ENCODE measurements at places on chromosomes 7 and 10.

- no peak for DNase-seq
Observed at GRCh38 chr10:8238986-8239385, 184.5 kb downstream of the GATA3 start.

DNA sequence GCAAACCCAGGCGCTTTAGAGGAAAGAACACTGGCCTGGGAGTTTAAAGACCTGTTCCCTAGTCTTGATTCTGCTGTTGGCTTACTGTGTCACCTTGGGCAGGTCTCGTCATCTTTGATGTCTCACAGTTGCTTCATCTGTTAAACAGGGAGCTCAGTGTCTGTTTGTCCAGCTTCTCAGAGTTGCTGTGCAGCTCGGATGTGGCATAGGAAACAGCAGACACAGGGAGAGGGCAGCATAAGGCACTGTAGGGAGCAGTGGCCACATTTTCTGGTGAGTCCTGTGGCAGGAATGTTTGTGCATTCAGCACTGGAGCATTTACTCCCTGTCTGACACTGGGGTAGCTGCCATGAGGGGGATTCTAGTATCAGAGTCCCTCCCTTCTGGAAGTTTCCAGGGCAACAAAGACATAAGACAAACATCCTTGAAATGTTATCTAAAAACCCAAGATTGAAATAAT is 2.0 kb downstream of the REPIN1 start:
- no peak for DNase-seq

DNA sequence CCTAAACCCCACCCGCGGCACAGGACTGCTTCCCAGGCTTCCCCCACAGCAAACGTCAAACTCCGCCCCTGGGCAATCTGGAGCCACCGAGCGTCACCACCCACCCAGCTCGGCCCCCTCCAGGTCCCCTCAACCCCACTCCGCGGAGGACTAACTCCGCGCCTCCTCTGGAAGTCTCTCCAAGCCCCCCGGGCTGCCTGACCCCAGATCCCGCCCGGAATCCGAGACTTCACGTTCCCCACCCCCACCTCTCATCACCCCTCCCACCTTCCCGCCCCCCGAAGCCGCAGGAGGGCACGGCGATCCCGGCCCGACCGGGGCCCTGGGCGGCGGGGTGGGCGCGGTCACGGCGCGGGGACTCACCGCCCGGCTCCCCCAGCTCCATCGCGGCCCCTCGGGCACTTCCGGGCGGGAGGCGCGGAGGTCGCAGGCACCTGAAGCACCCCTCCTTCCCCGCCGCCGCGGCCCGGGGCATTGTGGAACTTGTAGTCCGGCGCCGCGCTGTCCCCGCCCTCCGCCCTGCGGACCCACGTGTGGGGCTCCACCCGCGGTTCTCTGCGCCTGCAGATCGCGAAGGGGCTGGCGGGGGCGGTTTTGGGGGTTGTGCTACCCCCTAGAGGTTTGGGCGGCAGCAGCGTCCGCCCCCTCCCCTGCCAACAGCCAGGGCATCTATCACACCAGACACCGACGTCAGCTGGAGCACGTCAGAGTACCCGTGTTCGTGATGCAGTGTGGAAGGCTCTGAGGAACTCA is at the start of gene TMUB1:
TMUB1 (minus strand) TSS at position 423 of the 753 bp plus-strand sequence. CDS start 930 bp downstream, outside the sequence.
- DNase-seq = peak; percentile 90

GRCh38 chr7:19015098-19015497 is 102.3 kb downstream of the TWIST1 start:
- no peak for DNase-seq

- DNase-seq = no peak
Observed at GRCh38 chr7:2024567-2024918, 208.2 kb downstream of the MAD1L1 start.

DNA sequence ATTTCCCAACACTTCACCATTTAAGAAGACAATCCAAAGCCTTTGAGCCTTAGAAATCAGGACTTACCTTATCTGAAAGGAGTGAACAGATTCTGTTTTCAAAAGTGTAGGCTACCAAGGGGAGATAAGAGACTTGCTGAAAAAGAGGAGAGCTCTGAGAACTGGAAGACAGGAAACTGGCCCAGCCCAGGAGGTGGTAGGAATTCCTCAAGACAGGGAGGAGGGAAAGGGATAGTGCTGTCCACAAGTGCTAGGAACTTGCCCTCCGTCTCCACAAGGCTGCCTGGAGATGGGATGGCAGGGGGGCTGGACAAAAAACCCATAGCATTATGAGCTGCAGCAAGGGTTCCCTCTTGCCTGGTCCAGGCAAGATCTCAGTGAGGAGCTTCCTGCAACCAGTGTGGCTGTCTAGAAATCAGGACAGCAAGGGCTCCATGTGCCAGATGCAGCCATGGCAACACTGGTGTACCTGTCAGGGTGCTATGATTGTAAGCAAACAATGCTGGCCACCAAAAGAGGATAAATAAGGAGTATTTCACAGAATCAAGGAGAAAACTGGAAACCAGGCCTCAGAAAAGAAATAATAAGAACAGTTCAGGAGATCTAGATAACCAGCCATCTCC is 22.7 kb upstream of the FRMD4A start:
- no peak for DNase-seq

GRCh38 chr7:21903020-21903786 is 42.5 kb downstream of the CDCA7L start:
- no peak for DNase-seq

- no peak for DNase-seq
Observed at GRCh38 chr10:114045136-114046086, 1.7 kb downstream of the ADRB1 start.

- no peak for DNase-seq
Observed at GRCh38 chr10:23081891-23082290, 13.5 kb upstream of the MSRB2 start.

DNA sequence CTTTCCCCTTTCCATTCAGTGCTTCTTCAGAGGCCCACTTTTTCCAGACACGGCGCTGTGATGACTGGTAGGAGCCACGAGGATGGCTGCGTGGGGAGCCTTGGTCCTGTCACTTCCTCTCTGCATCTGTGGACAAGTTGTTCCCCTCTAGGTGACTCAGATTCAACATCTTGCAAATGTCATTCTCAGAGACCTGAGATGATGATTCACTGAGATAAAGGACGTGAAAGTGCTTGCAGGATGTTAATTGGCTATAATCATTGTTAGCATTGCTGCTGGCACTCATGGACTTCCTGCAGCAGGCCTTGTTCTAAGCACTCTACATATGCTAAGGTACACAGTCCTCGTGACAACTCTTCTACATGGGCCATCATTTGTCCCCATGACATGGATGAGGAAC is 489.8 kb upstream of the ZMIZ1 start:
- DNase-seq = peak; percentile 47

DNA sequence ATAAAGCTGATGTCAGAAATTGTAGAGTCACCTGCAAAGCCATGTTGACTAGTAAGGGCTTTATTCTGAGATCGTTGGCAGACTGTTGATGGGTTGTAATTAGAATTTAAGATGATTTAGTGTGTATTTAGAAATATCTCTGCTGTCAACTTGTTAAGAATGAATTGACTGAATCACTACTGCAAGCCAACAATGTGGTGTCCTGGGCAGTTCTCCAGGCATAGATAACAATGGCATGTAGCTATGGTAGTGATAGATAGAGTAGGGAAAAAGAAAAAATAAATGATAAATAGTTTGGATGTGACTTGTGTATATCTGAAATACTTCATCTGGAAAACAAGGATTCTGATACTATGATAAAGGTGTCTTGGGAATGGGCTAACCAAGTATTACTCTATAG is 640.2 kb downstream of the ARL4A start:
- DNase-seq = no peak

GRCh38 chr10:846126-846685 is 85.3 kb downstream of the LARP4B start:
- no peak for DNase-seq

DNA sequence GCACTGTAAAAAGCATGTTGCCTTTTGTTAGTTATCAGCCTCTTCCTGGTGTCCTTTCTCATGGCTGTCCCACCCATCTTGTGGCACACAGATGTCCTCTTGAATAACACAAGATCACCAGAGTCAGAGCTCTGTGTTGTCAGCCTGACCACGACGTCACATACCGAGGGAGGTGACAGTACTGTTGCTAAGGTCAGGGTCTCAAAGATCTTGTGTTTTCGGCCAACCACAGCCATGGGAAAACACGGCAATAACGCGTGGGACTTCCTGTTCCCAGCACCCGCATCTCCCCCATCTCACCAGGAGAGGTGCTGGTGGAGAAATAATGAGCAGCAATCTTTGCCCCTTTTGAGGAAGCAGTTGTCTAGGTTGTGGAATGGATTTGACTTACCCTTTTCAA is 40.4 kb downstream of the NPVF start:
- no peak for DNase-seq

GRCh38 chr10:132064082-132064755 is 1.5 kb upstream of the JAKMIP3 start:
- DNase-seq = no peak

DNA sequence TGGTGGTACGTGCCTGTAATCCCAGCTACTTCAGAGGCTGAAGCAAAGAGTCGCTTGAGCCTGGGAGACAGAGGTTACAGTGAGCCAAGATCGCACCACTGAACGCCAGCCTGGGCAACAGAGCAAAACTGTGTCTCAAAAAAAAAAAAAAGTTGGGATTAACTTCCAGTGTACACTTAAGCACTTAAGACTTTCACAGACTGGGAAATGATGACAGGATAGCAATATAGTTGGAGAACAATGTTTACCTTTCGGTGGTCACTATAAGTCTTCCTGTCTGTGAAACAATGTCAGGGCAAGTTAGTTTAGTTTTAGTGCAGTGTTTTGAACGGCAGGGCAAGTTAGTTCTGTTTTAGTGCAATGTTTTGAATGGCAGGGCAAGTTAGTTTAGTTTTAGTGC is 130.2 kb downstream of the TPST1 start:
- no peak for DNase-seq

- DNase-seq = no peak
Observed at GRCh38 chr10:97078261-97078937, 107.4 kb downstream of the SLIT1 start.

DNA sequence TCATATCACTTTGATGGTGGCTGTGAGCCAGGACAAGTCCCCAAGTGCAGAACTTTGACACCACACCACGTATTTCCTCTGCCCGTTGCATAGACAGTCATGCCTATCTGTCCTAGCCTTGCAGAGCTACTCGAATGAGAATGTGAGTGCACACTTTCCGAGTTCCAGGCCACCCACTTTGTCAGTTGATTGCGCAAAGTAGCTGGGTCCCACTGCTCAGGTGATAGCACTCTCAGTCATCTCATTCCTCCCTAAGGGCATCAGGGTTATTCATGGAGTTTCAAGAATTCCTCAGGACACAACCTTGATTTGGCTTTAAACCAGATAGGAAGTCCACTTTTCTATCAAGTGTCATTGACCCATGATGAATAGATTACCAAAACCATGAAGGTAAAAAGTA is 19.3 kb downstream of the LSM5 start:
- no peak for DNase-seq

DNA sequence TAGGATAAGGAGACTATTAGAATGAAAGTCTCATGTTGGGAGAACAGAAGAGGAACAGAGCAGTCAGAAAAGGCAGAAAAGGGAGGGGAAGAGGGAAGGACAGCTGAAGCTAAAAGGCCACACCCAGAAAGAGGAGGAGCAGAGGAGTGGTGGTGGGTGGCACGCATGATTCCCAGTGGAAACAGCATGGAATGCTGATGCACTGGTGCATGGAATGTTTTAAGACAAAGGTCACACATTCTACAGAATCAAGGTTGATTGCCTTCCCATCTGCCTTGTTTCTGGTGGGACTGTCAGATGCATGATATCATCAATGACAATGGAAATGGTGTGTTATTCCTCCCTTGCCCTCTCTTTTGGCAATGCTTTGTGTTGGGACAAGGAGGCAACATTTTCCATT is 285.4 kb upstream of the MKI67 start:
- DNase-seq = no peak

GRCh38 chr10:52807803-52808202 is 35.2 kb upstream of the MBL2 start:
- DNase-seq = no peak

DNA sequence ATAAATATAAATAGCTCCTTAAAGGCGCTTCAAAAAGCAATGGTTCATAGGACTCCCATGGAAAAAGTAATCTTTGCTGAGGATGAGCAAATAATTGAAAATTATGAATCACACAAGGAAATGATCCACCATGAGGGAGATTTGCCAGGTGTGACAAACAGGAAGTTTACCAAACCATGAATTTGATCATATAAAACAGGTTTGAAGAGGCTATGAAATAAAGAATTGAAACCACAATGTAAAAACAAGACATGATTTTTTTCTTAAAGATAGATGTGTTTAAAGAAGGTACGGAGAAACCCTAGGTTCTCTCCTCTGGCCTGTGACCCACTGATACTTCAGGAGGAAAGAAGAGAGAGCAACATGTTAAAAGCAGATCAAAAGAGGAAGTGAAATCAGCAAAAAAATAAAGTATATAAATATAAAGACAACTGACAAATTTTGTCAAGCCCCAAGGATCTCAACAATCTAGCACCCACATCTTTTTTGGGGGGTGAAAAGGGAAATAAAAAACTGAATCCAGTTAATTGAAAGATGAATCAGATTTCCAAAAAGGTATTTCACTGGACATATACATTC is 111.3 kb upstream of the ASAH2 start:
- no peak for DNase-seq

DNA sequence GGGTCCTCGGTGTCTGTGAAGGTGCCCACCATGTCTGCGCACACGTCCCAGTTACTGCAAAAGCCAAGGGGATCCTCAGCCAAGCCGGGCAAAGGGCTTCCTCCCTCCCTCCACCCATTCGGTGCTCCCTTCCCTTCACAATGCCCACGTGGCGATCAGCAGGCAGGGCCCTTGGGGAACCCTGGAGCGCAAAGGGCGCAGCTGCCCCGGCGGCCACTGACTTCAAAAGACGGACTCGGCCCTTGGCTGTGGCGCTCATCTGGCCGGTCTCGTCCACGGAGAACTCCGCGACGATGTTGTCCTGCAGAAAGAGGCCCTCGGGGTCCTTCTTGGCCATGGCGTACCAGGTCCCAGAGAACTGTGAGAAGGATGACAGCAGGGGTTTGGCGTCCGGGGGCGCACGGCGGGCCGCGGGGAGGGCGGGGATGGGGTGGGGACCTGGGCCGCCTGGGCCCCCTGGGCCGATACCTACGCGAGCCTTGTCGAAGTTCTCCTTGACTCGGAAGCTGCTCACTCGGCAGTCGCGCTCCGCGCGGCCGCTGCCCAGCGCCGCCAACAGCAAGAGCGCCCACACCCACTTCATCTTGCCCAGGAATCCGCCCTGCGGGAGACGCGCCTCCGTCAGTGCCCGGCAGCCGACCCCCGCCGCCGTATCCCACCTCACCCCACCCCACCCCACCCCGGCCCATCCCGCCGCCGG is 439 bp downstream of the RBP4 start:
- DNase-seq = no peak

GRCh38 chr10:103442031-103442461 is 10.1 kb downstream of the CALHM2 start:
- DNase-seq = no peak

- DNase-seq = no peak
Observed at GRCh38 chr7:26951407-26951950, 87.1 kb upstream of the SKAP2 start.

GRCh38 chr7:133672866-133673265 is 420.0 kb downstream of the EXOC4 start:
- DNase-seq = no peak

DNA sequence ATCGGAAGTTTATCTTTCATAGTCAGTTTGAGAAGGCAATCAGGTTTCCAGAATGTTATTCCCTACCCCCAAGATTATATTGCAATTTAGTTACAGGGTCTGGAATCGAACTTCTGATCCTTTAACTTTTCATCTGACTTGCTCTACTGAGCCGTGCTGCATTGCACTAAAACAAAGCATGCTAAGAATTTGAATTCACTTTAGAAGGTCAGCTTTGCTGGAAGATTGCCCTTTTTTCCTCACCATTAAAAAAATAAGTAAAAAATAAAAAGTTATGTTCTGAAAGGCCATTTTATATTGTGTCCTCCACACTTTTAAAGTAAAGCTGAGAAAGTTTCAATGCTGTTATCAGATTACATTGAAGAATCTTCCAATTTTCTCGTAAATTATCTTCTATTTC is 388.8 kb upstream of the PHF14 start:
- DNase-seq = no peak
